CD4-positive, alpha-beta T cell treated with Interferon gamma for 1 hour (primary cell): ENCODE measurements at places on chromosomes 2 and 18.

DNA sequence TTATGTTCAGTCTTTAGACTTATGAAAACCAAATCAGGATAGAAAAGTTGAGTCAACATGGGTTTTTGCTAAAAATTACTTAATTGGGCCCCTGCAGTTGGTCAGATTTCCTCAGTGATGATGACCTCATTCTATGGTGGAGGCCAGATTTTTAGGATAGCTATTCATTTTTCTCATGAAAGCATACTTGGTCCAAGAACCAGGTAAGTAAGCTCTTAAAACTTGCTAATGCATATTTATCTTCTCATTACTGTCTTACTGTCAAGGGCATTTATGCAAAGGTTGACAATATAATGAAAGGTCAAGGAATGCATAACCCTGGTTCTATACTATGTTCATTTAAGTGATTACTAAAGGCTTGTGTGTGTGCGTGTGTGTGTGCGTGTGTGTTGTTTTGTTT lies 650.6 kb downstream of the SATB2 start:
- no peak for DNase-seq

GRCh38 chr2:240820607-240821428 lies 799 bp upstream of the KIF1A start:
- DNase-seq, result no peak

DNA sequence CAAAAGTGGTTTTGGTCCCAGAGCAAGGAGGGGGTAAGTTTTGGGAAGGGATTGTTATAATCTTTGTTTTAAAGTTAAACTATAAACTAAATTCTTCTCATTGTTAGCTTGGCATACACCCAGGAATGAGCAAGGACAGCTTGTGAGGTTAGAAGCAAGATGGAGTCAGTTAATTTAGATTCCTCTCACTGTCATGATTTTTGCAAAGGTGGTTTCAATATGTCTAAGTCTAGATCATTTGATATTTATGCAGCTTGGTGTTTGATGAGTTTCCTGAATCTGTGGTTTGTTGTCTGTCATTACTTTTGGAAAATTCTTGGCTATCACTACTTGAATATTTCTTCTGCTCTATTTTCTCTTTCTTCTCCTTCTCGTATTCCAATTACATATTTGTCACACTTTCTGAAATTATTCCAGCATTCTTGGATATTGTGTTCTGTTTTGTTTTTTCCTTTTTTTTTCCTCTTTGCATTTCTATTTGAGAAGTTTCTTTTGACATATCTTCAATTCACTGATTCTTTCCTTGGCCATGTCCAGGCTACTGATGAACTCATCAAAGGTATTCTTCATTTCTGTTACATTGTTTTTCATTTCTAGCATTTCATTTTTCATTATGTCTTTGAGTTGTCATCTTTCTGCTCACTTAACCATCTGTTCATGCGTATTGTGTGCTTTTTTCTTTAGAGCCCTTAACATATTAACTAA lies 5.1 kb downstream of the SP140 start:
- DNase-seq, result no peak

DNA sequence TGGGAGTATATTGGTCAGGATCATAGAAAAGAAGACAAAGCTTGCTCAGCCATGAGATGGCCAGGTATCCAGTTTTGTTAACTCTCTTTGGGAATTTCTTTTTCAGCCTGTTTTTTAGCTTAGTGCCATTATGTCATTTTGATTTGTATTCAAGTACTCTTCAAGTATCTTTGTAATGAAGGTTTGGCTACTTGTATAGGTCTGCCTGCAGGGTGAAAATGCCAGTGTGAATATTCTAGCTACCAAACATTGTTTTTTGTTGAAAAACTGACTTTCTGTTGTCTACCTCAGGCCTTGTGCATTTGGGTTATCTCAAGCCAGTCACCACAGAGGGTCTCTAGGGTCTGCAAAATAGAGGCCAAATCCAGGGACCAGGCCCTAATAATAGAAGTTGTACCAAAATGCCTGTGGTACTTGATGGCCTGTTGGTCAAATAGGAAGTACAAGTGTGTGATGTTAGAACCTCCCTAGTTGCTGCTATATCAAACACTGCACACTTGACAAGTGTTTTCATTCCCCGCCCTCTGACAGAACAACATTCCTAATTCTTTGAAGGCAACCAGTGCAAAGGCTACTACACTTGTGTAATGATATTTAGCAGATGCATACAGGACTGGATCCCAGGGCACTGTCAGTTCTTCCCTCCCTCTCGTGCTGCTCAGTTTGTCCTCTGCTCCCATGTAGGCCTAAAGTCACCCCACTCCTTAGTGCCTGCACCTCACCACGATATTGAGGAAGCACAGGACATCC lies 36.4 kb downstream of the RNMT start:
- DNase-seq, result no peak

- no peak for DNase-seq
These were observed 20.3 kb downstream of the ANKRD30B start for GRCh38 chr18:14768241-14768640.
